Head of caudate nucleus (tissue), 42 donors: ENCODE measurements at places on chromosomes 2 and 18.

GRCh38 chr2:240704651-240705050, 13.0 kb downstream of the AQP12A start:
- no peak for DNase-seq

GRCh38 chr2:85132834-85133637, at the start of gene TCF7L1:
Gene TCF7L1 (plus strand): TSS chr2:85133392. CDS start chr2:85133685, 293 bp downstream.
- DNase-seq, result peak; percentile 65

DNA sequence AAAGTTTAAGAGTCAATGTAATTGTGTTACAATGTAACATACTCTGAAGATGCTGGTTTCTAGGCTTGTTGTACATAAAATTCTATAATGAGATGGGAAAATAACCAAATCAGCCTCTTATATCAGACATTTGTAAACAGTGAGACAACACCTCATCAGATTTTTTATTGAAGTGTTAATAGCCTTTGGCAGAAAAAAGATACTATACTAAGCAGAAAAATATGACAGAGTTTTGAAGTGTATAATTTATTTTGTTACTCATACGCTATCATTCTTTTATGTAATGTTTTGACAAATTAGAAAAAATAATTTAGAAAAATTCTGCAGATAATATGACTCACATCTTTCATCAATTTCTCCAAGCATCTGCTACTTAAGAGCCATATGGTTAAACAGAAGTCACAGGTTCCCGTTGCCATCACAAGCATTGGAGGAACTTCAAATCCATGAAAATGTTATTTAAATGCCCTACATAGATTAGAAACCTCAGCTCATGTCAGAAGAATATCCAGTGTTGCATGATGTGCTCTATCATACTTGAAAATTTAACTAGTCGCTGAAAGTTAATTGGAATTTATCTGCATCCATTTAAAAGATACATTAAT, 535.4 kb downstream of the LRP1B start:
- DNase-seq, result no peak

DNA sequence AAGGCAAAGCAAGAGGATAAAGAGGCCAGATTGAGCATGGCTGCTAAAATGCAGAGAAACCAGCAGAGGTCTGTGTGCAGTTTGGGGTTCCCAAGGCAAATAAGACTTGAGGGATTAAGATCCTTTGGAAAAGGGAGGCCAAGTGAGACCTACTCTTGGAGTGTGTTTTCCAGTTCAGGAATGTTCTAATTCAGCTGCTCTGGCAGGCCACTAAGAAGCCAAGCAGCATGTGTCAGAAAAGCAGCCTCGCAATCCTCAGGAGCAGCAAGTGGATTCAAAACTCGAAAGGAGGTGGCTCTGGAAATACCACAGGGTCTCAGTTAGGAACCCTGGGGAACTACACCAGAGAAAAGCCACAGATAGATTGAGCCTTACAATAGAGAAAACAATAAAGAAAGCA, 569.2 kb downstream of the METTL4 start:
- no peak for DNase-seq

GRCh38 chr2:134692499-134692898, 26.3 kb downstream of the TMEM163 start:
- no peak for DNase-seq

DNA sequence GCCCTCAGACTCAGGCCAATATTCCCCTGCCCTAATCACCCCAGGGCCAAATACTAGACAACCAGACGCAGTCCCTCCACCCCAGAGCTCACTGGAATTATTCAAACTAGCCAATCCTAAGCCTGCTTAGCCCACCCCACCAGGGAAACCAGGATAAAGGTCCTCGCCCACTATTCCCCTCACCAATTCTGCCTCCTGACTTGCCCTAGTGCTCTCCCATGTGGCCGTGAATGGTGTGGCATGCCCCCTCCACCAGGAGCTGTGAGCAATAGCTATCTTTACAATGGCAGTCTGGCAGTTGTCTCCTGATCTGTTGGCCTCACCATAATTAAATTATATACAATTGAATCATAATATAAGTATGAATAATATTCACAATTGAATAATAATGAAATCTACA, 42.3 kb downstream of the FAM124B start:
- no peak for DNase-seq

DNA sequence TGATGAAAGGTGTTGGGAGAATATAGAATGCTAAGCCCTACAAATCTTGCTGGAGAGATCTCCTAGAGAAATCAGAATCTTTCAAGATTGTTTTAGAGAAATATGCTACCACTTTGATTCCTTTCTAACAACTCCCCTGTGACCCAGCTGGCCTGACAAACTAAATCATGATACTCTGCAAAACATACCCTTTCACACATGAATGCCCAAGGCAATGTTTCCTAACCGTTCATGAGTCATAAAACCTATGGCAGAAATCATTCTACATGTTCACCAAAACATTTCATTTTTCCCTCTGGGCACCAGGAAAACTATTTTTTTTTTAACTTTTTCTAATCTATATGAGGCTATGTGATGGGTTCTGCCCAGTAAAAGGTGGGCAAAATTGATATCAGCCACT, 77.8 kb upstream of the SETBP1 start:
- no peak for DNase-seq

GRCh38 chr2:95384854-95385569, 17.5 kb upstream of the FAHD2A start:
- DNase-seq, result no peak

DNA sequence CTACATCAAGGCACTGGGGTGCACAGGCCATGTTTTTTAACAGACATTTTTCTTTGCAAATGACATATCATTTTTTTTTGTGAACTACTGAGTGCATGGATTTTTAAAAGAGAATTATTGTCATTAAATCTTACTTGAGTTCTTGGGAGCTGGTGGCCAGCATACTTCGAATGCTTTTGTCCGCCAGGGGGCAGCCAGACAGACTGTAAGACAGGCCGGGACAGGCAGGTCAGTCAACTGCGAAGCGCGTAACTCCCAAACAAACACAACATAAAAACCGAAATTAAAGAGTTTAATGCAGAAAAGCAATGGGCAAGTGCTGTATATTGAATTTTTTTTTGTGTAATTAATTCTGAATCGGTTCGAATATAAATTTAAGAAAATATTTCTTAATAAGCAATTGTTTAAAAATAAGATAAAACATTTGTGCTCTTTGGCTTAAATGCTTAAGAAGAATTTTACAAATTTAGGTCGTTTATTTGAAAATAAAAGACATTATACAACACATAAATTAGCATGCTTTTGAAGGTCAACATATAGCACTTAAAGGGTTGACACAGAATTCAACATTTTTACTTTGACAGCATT, 142.2 kb upstream of the PXDN start:
- peak; percentile 65 for DNase-seq

- DNase-seq, result no peak
These were observed 248.7 kb downstream of the TFCP2L1 start for GRCh38 chr2:121036226-121036692.

GRCh38 chr2:37230581-37230980, 815 bp downstream of the CEBPZ start:
- DNase-seq, result no peak

GRCh38 chr2:222296911-222297599, 1.7 kb downstream of the PAX3 start:
- DNase-seq, result no peak

DNA sequence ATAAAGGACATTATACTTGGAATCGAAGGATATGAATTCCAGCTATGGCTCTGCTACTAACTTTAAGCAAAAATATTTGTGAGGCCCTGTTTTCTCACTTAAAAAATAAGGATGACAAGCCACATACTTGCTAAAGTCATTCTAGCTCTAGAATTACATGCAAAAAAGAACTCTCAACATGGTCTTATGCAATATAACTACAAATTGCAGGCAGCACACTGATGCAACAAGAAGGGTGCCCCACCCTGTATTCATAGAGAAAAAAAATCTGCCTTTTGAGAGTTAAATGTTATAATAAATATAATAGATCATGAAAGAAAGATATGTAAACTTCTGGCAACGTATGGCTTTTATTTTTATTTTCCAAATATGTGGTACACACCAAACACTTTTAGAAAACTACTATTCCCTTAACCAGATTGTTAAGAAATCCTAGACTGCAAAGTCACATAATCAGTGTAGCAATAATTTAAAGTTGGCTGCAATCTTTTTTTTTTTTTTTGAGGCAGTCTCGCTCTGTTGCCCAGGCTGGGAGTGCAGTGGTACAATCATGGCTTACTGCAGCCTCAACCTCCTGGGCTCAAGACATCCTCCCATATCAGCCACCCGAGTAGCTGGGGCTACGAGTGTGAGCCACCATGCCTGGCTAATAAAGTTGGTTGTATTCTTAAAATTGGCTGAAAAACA, 40.2 kb upstream of the WDSUB1 start:
- no peak for DNase-seq

GRCh38 chr18:63520053-63520685, 22.0 kb upstream of the SERPINB12 start:
- DNase-seq, result no peak

DNA sequence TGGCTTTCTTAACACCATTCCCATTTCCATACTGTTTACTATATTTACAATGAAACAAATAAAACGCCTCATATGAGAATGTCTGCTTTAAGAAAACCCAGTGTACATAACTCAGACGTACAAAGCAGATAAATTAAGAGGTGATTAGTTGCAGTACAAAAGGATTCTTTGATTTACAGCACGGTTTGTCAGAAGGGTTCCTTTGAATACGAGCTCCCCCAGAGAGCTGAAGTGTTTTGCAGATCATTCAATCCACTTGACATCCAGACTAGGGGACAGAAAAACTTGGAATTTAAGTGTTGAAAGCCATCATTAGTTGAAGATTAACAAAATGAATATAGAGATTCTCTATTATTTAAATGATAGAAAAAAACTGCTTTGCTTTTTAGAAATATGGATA, 72.5 kb downstream of the RAPGEF4 start:
- no peak for DNase-seq

GRCh38 chr2:71559828-71560637, 106.7 kb downstream of the DYSF start:
- no peak for DNase-seq

- DNase-seq, result no peak
These were observed 87.0 kb upstream of the PROKR1 start for GRCh38 chr2:68556381-68556780.

DNA sequence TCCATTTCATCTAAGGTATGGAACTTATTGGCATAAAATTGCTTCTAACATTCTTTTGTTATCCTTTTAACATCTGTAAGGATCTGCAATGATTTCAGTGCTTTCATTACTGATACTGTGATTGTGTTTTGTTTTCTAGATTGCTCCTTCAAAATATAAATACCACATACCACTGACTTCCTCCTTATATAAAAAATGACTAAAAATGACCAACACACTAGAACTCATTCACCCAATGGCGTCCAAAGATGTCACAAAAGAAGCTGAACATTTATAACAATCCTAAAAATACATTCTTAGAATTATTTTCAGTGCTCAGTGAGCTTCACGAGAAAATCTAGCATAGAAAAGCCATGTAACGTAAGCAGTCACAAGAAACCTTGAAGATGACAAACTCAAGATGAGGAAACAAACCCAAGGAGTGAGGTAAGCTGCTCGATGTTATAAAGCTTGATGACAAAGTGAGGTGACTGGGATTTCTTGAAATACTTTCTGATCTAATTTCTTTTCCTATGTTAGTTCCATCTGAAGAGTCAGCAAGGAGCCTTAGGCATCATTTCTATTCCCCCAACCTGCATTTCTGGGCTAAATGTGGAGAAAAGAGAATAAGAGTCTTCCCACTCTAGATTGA, 42.6 kb downstream of the PNO1 start:
- DNase-seq, result no peak

DNA sequence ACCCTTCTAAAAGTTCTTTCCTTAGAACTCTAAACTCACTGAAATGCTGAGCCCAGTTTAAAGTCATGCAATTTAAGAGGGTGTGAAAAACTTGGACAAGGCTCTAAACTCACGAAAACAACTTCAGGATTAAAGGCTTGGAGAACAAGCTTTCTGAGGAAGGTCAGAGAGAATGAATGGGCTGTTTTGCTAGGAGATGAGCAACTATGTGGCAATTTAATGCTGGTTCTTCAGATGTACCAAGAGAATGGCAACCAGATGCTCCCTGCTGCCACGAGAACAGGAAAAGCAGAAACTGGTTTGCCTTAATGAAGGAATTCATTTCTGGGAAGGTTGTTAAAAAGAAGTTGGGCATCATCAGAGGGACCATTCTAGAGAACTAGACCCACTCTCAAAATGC, 77.8 kb upstream of the PMAIP1 start:
- no peak for DNase-seq

- DNase-seq, result no peak
These were observed 55.6 kb downstream of the FAM168B start for GRCh38 chr2:131037398-131038257.

- DNase-seq, result no peak
These were observed 27.5 kb downstream of the MEIS1 start for GRCh38 chr2:66462501-66462825.

- DNase-seq, result no peak
These were observed 53.1 kb downstream of the INO80C start for GRCh38 chr18:35444636-35445035.

GRCh38 chr18:21110713-21111345, 784 bp downstream of the ROCK1 start:
- DNase-seq, result peak; percentile 61

- no peak for DNase-seq
These were observed 83.1 kb downstream of the KCTD18 start for GRCh38 chr2:200426754-200427153.
